ENCODE measurements at places on chromosomes 5 and 9.
A peak's percentile ranks its signal among the peaks of the same experiment; 100 is the strongest.

- no peak for DNase-seq
Observed at GRCh38 chr9:117425566-117425965, 10.7 kb upstream of the ASTN2 start.

- no peak for DNase-seq
Observed at GRCh38 chr5:80266566-80266965, 10.7 kb upstream of the SERINC5 start.

DNA sequence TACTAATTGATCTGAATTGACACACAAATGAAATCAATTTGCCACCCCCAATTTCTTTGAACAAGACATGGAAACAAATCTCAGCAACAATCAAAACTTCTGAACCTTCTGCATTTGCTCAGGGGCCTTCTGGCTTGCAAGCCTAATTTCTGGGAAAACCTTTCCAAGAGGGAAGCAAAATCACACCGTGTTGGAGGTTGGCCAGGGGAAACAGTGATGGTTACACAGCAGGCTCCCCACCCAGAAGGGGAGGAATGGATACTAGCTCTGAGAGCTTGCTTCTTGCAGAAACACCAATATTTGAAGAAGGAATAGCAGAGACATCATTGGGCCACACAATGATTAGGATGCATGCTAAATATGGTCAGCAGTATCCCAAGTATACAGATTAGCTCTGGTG is 488.6 kb upstream of the TRPC7 start:
- DNase-seq = no peak

GRCh38 chr9:73347720-73348119 is 196.1 kb downstream of the ANXA1 start:
- no peak for DNase-seq

GRCh38 chr5:177234841-177235240 is 68.7 kb downstream of the RAB24 start:
- DNase-seq = no peak

- no peak for DNase-seq
Observed at GRCh38 chr9:78363221-78363620, 66.3 kb downstream of the PSAT1 start.

DNA sequence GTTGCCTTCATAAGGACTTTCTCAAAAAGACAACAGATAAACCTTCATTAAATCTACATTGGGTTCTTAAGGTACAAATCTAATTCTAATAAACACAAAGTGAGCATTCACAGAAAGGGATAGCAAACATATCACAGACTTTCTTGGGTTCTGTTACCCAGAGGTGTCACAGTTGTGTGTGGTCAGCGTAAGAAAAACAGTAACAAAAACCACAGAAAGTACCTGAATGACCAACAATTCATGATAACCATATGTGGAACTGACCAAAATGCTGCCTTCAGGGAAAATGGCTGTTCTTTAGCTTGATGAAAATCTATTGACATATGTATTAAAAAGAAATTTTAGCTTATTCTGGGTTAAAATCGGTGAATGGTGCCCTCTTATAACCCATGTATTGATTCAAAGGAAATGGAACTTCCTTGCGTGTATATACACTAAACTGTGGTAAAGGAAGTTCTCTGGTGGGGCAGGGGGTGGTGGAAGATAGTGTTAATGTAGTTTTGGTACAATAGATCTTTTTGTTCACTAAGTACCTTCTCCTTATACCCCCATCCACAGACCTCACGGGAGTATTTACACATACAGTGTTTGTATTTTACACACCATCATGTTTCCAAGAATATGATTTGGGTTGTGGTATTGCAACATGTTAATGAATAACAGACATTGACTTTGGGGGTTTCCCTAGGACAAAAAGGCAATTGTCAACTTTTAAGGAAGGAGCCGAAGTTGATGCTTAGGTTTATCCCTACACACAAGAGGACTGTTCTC is 152.5 kb downstream of the APBA1 start:
- no peak for DNase-seq

GRCh38 chr9:94654165-94654894 is 15.0 kb upstream of the FBP1 start:
- no peak for DNase-seq

- DNase-seq = no peak
Observed at GRCh38 chr5:173686950-173687349, 70.5 kb upstream of the BOD1 start.

DNA sequence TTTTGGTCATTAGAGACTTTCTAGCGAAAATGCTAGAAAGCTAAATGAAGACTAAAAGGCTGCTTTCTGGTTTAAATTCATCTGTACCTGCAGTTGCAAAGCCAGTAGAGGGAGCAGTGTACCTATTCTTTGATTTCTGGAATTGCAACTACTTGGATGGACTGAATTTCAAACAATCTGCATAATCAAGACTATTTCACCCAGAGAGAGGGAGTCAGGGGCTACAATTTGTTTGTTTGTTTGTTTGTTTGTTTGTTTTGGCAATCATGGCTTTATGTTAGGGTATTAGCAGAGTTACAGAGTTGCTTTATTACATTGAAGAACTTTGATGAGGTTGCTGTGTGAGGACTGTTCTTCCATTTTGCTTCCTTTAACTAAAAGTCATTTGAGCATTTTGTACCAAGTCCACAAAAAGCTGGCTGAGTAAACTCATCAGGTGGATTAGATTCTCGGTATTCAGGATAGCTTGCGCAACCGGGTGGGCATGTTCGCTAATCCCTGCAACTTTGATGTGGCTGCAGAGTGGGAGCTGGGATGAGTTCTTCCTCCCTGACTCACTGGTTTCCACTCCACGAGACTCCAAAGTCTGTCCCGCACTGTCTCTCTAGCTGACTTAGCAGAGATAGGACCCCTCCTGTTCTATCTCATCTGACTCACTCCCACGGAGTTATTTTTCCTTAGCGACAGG is 80.0 kb upstream of the TUT7 start:
- DNase-seq = peak; percentile 56

DNA sequence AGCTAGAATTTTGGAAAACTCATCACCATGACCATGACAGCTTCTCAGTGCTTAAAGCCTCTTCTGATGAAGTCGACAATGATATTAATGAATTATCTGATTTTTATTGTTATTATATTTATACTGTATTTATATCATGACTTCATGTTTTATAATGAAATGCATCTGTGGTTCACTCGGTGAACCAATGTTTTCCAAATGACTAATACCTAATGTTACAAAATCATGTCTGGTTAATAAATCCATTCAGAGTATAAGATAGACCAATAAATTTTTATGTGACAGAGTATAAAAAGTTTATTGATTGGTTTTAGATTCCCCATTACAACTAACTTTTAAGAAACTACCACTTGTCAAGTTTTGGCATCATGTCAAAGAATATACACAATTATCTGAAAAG is 416.5 kb downstream of the MLLT3 start:
- DNase-seq = no peak

DNA sequence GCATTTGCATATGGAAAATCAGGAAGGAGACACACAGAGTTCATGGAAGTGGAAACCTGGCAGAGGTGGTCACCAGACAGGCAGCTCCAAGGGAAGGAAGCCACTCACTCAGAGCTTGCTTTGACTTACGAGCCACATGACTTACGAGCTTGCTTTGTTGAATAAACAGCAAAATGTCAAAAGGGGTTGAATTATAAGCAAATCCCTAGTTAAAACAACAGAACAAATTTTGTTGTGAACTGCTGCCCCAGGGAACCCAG is 164.3 kb downstream of the SYK start:
- no peak for DNase-seq

GRCh38 chr9:119398350-119398749 is 29.1 kb upstream of the BRINP1 start:
- no peak for DNase-seq

DNA sequence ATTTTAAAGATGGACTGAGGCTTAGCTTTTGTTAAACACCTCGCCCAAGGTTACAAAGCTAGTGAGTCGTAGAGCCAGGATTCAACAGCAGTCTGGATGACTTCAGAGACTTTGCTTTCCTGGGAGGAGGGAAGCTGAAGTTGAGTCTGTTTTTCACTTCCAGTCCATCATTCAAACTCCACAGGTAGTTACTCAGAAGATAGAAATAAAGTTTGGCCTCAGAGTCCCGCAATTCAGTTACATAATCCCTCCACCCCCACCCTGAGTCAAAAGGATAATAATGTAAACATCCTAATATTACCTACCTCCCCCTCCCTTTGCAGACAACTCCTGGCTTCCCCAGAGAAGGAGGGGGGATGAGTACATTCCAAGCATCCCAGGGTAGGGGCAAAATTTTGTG is 8.1 kb downstream of the HBEGF start:
- DNase-seq = no peak

DNA sequence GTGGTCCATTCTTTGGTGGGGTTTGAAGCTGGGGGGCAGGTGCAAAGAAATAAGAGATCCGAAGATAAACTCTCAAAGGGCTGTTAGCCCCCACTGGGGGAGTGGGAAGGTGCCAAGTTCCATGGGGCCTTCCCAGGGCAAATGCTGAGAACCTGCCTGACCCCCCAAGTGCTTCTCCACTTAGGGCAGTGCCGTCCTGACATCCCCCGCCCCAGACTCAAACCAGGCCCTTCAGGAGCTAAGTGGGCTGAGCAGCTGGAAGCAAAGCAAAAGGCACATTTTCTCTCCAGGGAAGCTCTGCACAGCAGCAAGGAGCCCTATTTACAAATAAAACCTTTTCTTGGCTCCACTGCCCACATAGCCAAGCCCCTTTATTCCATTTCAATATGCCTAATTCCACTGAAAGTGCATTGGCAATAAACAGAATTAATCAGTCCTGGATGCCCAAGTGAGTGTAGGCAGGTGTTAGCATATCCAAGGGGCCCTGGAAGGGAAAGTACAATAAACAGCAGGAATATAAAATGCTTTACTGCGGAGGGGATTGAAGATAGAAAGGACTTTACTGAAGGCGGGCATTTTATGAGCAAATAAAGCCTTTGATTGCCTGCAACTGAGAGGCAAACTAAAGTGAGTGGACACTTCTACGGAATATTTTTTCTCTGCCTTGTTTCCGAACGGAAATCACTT is 44.6 kb downstream of the WHRN start:
- DNase-seq = no peak

GRCh38 chr5:35182910-35183535 is 47.3 kb downstream of the PRLR start:
- peak; percentile 56 for DNase-seq

DNA sequence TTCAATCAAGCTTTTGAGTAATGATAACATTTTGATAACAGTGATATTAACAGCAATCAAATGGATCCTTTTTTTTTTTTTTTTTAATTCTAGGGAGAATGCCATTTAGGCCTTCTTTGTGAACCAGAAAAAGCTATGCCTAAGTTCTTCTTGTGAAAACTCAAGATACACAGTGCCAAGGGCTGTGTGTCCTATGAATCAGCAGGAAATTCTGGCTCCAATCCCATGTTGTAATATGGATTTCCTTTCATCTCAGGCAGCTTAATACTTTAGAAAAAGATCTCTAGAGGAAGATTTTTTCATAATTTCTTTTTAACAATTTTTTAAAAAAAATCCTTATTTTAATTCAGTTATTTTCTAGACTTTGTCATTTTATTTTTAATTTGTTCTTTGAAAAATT is 96.1 kb downstream of the NUDT12 start:
- no peak for DNase-seq

- no peak for DNase-seq
Observed at GRCh38 chr9:123933440-123934212, 3.7 kb upstream of the DENND1A start.

Measured in ELF-1 (cell line).